ENCODE measurements at places on chromosomes 16 and 17.

DNA sequence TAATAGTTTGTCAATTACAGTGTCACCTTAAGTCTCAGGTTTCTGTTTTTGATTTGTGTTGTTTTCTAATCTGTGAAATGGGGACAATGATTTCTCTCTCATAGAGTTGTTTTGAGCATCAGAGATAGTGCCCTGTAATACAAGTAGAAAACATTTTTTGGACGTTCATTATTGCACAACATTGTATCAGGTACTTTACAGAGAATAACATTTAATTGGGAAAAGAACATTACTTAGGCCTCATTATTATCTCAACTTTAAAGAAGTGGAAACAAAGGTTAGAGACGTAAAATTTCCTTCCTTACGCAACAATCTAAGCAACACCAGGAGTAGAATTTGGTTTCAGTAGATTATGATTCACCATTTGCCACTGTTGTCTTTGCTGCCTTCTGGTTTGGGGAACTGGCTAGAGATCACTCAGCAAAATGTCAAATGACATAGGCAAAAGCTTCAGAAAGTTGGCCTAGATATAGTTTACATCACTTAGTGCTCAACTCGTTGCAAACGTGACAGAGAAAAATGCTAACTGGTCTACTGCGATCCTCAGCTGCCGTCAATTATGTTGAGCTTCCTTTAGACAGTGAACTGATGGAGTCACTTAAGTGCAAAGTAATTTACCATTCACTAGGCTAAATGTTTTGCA lies 1026.8 kb downstream of the CDH11 start:
- no peak for DNase-seq

DNA sequence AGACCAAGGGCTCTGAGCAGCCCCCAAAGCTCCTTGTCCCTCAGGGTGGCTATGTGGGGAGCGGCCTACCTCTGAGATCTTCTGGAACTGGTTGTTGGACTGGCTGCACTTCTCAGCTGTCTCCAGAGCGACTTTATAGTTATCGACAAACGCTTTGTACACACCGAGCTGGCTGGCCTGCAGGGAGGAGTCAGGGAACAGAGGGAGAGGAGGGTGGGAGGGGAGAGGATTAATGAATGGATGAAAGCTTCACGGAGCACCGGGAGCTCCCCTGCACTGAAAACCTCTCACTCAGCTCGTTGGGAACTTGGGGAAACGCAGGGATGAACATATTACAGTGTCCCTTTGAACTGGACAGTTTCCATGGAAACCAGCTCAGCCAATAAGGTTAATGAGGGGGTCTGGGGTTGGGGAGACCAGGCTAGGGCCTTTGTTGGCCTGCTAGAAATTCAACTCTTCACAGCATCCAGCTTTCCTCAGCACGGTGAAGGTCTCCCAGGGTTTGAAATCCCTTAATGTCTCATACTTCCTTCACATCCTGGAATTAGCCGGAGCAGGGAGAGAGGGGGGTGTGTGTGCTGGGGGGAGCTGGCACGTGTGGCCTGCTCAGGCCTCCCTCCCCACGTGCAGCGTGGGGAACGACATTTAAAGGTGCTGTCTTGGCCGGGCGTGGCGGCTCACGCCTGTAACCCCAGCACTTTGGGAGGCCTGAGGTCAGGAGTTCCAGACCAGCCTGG lies 86.7 kb downstream of the TIMM22 start:
- DNase-seq = no peak

DNA sequence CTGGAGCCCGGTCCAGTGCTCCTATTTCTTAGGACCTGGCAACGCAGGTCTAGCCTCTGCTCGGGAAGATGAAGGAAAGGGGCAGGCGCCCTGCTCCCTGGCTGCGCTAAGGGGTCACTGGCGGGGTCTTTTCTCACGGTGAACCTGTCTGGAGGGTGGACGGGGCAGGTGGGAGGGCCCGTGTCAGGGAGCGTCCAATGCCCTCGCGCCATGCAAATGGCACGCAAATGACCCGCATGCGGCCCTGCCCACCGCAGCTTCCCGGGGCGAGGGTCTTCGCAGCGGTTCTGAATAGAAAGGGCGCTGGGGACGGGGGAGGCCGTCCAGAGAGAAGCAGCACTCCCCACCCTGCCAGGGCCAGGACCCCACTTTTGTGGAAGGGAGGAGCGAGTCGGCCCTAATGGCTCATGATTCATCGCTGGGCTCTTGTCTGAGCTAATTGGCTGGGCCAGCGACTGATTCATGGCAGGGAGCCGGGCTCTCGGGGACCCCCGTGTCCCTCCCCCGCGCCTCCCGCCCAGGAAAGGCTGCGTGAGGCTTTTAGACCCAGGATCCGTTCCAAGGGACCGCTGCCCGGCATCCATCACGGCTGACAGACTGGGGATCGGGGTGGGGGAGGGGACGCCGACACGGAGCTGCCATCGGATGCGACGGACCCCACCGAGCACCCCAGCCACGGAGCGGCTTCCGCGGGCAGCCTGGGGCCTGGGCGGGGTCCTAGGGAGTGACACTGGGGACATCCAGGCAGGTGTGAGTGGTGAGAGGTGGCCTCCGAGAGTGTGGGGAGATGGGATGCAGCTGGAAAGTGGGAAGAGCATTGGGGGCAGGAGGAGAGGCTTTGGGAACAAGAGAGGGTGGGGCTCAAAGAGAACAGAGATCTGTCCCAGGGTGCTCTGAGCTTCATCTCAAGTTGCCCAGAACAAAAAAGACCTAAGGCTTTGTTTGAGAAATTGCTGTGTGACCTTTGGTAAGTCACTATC lies 25.0 kb upstream of the NGFR start:
- DNase-seq = no peak

DNA sequence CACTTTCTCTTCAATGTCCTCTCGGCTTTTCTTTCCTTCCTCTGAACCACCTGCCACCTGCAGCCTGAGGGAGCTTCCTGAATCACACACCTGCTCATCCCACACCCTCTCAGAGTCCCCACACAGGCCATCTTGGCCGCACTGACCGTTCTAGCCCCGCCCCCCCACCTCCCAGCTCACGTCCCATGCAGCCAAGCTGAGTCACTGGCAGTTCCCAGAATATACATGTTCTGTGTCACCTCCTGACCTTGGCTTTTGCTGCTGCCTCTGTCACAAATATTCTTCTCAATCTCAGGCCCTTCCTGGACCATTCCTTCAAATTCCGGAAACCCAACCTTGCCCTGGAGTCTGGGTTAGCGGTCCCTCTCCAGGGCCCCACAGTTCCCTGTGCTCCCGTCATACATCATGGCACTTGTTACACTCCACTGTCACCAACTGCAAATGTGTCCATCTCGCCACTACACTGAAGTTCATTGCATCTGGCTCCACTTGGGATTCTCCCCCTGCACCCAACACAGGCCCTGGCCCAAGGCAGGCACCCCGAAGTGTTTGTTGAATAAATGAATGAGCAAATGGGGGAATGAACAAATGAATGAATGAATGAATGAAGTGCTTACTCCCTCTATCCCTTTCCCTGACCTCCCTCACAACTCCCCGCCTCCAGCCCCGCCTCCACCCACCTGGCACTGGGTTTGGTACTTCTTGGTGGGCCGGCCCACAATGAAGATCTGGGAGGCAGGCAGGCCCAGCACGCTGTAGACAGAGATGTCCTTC lies 12.8 kb downstream of the PIMREG start:
- no peak for DNase-seq

DNA sequence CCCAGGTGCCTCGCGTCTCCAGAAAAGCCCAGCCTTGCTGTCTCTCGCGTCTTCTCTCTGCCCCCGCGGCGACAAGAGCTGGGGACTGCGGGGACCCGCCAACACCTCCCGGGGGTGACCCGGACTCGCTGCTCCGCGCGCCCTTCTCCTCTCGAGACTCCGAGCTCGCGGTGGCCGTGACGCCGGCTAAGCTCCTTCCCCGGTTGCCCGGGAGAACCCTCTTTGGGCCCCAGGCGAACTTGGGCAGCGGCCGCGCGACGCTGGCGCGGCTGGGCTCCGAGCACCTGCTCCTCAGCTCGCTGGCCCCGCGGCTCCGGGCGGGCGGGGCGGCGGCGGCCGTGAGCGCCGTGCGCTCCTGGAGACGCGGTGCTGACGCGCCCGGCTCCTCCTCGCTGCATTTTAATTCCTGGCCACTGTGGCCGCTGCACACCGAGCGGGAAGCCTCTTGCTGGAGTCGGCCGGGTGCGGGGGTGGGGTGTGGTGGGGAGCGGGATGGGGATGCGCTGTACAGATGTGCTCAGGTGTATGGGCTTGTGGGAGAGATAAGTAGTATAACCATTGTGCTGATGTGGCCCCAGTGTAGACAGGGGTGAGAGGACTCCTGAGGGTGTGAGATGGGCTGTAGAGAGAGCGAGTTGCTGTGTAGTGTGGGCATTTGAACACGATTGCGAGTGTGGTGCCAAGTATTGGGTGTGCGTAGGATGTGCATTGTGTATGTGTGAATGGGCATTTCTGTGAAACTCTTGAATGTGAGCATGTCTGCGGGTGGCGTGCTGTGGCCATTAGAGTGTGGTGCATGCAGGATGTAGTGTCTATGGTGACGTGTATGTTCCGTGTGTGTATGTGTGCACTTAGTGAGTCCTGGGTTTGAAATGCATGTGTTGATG lies at the start of gene ASIC2:
Gene ASIC2 (minus strand): TSS at position 315 of the 887 bp plus-strand sequence.
- no peak for DNase-seq

GRCh38 chr17:31835984-31836383 lies 23.1 kb downstream of the COPRS start:
- DNase-seq = no peak

- peak; percentile 61 for DNase-seq
Measured at GRCh38 chr16:77211880-77212740, 12.9 kb downstream of the SYCE1L start.

- no peak for DNase-seq
Measured at GRCh38 chr17:82225368-82226029, 3.3 kb upstream of the SLC16A3 start.

DNA sequence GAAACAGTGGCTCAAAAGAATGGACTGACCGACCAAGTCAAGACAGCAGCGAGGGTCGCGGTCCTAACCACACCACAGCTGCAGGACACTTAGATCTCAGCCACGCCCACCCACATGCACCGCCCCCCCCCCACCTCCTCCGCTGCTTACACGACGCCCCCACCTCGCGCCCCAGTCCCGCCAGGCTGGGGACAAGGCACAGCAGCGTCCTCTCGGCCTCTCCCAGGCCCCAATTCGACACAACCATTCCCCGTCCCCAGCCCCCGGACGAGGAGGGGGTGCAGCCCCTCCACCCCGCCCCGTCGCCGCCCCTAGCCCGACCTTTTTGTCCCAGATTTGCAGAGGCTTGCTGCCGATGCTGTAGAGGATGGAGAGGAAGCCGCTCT lies 477 bp downstream of the CFAP20 start:
- DNase-seq = no peak

DNA sequence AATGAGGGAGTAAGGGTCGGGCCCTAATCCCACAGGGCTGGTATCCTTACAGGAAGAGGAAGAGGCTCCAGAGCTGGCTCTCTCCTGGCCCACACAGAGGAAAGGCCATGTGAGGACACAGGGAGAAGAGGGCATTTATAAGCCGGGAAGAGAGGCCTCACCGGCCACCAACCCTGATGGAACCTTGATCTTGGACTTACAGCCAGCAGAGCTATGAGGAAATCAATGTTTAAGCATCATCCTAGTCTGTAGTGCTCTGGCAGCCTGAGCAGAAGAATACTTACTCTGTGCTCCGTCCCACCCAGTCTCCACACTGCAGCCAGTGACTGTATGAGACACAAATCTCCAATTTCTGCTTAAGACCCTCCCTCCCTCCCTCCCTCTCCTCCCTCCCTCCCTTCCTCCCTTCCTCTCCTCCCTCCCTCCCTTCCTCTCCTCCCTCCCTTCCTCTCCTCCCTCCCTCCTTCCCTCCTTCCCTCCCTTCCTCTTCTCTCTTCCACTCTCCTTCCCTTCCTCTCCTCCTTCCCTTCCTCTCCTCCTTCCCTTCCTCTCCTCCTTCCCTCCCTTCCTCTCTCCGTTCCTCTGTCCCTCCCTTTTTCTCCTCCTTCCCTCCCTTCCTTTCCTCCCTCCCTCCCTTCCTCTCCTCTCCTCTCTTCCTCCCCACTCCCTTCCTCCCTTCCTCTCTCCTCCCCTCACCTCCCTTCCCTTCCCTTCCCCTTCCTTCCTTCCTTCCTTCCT lies 8.9 kb upstream of the TMEM220 start:
- DNase-seq = no peak

GRCh38 chr16:60142619-60143347 lies 1408.7 kb upstream of the GOT2 start:
- no peak for DNase-seq
